Dermis microvascular lymphatic vessel endothelial cell (primary cell): ENCODE measurements at places on chromosomes 4 and X. TPM values are rescaled to one million over a fixed set of nuclear protein-coding genes. Genes with fewer than 3 reads are reported as not detected.

- no peak for DNase-seq
Measured at GRCh38 chr4:87716371-87717265, 66.5 kb downstream of the DMP1 start.

DNA sequence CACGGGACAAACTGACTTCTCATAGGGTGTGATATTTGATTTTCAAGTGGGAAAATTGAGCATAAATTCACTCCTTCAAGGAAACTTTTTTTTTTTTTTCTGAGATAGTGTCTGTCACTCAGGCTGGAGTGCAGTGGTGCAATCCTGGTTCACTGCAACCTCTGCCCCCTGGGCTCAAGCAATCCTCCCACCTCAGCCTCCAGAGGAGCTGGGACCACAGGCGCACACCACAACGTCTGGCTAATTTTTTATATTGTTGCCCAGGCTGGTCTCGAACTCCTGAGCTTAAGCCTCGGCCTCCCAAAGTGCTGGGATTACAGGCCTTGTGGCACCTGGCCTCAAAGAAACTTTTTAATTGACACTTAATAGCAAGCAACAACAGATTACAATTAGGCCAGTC lies 13.8 kb downstream of the CLDN34 start:
- no peak for DNase-seq

DNA sequence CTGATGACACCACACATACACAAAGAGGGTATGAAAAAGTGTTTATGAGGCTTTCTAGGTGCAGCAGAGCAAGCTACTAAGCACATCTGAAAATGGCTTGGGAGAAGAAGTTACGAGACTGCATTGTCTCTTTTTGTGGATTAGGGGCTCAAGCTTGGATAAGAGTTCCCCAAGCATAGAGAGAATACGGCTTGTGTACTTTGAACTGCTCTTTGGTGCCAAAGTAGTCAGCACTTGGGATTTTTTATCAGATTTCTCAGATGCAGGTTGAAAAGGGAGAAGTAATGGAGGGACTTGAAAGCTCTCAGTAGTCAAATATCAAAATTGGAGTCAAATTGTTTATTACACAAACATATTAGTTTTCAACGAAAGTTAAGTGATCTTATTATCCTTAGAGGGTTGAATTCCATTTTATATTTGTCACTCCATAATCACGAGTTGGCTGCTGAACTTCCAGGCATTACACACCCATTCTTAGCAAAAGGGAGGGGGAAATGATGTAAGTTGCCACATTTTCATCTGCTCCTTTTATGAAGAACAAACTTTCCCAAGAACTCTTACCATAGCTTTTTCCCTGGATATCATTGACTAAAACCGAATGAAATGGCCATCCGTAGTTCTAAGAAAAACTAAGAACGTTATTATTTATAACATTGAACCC lies 1904.9 kb downstream of the PCDH7 start:
- DNase-seq = no peak

- DNase-seq = no peak
Measured at GRCh38 chrX:14027036-14027435, 2.7 kb downstream of the GEMIN8 start.

Gene SH3TC1
- total RNA-seq = 82.8 and 147 TPM in 2 replicates

Gene CFAP47
- not detected in 2 replicates for total RNA-seq
